GM20000 (cell line): ENCODE measurements at places on chromosomes 11 and 22.

DNA sequence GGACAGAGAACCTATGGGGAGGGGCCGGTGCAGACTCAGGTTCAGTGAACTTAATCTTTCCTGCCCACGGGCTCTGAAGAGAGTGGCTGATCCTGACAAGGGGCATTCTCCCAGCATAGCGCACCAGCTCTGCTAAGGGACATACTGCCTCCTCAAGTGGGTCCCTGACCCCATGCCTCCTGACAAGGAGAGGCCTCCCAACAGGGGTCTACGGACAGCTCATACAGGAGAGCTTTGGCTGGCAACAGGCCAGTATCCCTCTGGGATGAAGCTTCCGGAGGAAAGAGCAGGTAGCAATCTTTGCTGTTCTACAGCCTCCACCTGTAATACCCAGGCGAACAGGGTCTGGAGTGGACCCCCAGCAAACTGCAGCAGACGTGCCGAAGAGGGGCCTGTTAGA is 394.0 kb downstream of the LRRC4C start:
- DNase-seq, result no peak

- no peak for DNase-seq
These were observed 30.8 kb downstream of the RSPH14 start for GRCh38 chr22:23110922-23111527.

DNA sequence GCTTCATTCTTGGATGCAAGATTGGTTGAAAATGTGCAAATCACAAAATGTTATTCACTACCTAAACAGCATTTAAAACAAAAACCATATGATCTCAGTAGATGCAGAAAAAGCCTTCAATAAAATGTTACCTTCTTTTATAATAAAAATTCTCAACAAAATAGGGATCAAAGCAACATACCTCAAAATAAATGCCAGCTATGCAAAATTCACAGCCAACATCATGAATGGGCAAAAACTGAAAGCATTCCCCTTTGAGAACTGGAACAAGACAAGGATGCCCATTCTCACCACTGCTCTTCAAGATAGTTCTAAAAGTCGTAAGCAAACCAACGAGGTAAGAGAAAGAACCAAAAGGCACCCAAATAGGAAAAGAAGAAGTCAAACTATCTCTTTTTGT is 2.0 kb downstream of the OR5AK2 start:
- DNase-seq, result no peak

- no peak for DNase-seq
These were observed 1408.8 kb downstream of the BRD1 start for GRCh38 chr22:48418831-48419230.

- DNase-seq, result no peak
These were observed 74.7 kb upstream of the SESN3 start for GRCh38 chr11:95305705-95306104.

GRCh38 chr11:58739725-58740430 is 8.1 kb upstream of the GLYAT start:
- no peak for DNase-seq

DNA sequence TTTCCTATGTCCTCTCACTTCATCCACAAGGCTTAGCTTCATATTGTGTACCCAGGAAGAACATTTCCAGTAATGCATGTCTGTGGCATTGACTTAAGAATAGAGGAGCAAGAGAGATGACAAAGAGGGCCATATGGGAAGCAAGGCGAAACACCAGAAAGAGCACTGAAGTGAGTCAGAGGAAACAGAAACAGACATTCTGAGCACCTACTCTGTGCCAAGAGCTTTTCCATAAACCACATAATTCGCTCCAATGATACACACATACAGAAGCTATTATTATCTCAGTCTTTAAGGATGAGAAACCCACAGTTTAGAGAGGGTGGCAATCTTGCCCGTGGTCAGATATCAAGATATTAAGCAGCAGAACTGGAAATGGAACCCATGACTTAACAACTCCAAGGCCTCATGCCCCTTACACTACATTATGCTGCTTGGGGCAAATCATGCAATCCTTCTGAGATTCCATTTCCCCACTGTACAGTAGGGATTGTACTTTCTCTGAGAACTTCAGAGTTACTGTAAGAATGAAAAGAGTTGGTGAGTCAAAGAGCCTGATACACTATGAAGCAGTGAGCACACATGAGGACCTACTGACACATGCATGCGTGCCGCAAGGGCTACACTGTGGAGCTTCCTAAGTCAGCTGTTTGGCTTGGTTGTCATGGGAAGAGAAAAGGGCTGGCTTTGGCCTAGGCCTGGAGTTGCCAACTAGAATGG is 126.6 kb downstream of the KCNC1 start:
- DNase-seq, result no peak

GRCh38 chr11:26243426-26243825 is 88.5 kb upstream of the ANO3 start:
- no peak for DNase-seq

DNA sequence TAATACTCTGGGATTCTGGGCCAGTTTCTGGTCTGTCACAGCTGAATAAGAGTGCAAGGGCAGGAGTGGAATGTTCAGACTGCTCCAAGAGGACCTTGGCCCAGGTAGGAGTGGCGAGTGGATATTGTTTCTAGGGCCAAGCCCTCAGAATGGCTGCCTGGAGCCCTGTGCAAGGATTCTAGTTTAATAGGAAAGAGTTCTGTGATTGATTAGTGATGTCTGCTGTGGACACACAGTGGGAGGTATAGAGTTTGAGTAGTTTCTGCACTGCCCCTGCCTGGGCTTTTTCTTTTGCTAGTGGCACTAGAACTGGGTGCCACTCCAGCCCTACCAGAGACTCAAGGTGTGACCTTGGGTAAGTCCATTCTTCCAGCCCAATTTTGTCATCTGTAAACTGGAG is 9.7 kb upstream of the MPPED1 start:
- DNase-seq, result no peak

DNA sequence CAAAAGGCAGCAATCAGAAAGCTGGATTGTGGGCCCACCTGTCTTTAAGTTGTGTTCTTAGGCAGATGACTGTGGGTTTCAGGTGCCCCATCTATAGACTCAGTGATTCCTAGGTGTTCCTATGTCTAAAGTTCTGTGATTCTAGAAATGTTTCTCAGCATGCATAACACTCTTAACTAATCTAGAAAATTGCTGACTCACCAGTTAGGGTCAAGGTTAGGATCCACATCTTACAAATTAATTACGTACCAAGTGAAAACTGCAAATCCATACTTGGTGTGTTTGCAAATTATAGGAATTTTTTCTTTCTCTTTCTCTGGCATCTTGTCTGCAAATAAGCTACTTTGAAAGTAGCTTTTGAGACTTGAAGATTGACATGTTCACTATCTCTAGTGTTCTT is 7.7 kb downstream of the CECR2 start:
- DNase-seq, result no peak

GRCh38 chr22:26756675-26757293 is 99.4 kb downstream of the MIAT start:
- peak; percentile 68 for DNase-seq

DNA sequence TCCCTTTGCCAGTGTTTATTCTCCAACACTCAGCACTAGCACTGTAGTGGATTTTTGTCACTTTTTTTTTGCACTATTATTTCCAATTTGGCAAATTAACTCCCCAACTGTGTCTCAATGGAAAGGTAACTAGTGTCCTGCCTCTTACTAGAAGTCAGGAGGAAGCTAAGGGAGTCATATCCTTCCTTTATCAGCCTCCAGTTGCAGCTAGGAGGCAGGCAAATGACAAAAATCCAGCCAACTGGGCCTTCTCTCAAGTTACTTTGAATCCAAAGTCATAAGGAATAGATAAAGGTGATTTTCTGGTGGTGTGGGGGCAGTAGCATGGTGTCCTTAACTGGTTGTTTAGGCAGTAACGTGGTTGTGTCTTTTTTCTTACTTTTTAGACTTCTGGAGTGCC is 15.6 kb upstream of the P4HA3 start:
- DNase-seq, result no peak

GRCh38 chr11:117701781-117702180 is 95.2 kb downstream of the DSCAML1 start:
- no peak for DNase-seq

- DNase-seq, result no peak
These were observed 52.4 kb upstream of the SHISAL1 start for GRCh38 chr22:44365191-44365590.

- DNase-seq, result no peak
These were observed 24.0 kb upstream of the SMIM38 start for GRCh38 chr11:69131644-69132300.

DNA sequence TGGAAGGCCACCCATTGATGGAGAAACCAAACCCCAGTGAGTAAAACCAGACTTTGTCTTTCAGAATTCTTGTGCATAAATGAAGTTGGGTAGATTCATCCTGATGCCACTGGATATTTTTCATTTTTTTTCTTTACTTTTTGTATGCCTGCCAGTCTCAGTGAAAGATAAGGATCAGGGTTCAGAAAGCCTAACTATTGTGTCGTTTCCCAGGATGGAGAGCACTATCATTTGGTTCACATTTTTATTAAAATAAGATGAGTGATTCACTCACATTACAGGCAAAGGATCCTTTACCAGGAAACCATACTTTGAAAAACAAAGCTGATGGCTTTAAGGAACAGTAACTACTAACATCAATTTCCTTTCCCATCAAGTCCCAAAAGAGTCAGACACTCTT is 52.0 kb downstream of the ARFGAP2 start:
- DNase-seq, result no peak

GRCh38 chr11:61539006-61539405 is 30.5 kb downstream of the LRRC10B start:
- no peak for DNase-seq

- no peak for DNase-seq
These were observed 29.7 kb upstream of the PRODH start for GRCh38 chr22:18965526-18966421.

DNA sequence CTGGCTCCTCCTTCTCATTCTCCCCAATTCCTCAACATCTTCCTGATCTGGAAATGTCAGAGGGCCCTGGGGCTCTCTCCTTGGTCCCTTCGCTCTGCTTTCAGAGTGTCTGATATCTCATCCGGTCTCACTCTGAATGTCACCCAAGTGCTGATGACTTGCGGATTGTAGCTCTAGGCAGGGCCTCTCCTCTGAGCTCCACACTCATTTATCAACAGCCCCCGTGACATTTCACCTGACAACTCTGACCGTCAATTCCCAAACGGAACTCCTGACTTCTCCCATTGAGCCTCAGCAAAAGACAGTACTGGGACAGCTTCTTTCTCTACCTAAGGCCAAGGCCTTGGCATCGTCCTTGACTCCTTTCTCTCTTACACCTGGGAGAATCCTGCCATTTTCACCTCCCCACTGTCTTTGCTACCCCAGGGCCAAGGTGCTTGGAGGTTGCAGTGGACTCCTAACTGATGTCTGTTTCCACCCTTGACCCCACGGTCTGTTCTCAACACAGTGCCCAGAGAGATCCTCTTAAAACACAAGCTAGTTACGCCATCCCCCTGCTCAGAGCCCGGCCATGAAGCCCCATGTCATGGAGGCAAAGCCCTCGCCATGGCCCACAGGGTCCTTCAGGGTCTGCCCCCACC is 57.5 kb upstream of the THY1 start:
- no peak for DNase-seq

DNA sequence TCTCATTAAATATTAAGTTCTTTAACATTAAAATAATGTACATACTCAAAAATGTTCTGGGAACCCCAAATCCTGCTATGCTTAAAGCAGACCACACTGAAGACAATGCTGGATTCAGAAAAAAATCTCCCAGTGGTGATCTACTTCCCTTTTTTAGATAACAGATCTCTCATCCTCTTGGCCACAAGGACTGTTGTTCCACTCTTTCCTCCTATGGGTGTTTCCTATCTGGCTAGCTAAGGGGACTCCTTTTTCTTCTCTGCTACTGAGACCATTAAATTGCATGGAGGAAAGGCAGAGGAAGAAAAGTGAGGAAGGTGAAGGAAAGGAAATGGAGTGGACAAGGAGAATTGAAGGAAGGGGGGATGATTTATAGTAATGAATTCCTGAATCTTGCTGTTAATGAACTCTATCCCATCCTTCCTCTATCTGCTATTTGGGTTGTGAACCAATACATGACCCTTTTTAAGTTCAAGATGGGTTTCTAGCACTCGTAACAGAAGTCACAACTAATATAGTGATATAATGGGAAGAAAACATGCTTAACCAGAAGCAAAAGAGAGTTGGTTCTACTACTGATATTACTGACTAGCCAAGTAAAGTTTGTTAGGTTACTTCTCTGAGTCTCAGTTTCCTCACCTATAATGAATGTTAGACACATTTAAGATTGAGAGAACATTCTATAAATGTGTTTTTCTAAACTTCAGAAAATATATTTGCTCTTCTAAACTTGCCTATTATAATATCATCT is 53.2 kb downstream of the PIK3C2A start:
- DNase-seq, result no peak

- DNase-seq, result peak; percentile 34
These were observed 36.0 kb upstream of the LDLRAD3 start for GRCh38 chr11:35907648-35908431.

DNA sequence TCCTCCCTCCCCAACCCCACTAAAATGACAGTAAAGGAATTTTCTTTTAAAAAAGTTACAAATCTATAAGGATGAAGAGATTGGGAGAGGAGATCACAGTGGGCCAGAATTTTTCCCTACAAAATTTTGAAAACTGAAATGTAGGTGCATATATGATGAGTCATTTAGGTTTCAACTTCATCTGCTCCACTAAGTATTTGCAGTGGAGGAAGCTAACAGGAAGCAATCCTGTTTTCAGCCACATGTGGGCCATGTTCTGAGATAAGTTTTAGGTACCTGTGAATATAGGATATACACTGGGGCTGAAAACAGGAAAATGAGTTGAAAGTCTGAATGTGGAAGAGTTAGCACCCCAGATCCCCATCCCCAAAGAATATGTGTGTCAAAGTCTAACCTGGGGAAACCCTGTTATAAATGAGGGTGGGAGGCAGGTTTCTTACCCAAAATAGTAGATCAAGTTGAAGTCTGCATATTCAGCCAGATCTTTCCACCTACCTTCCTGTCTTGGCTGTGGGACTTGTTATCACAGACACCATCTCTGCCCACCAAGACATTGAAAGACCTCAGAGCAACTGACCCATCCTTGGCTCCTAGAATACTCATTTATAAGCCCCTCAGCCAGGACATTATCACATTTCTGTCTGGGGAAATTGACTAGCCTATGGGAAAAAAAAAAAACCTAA is 87.3 kb downstream of the PACS1 start:
- no peak for DNase-seq

DNA sequence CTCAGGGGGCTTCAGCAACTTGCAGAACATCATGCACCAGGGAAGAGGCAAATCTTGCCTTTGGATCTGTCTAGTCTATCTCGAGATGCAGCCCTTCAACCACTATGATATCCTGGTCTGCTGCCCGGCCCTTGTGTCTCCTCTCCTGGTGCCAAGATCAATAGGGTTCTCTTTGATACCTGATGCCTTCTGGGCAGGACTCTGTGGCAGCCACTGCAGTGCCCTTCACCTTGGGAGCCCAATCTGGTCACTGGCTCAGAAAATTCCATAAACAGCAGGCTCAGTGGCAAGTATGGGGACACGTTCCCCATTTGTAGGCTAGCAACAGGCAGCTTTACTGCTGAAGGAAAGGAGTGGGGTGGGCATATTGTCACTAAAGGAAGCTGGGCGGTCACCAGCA is 23.4 kb downstream of the SYN3 start:
- DNase-seq, result no peak
